Stimulated activated CD8-positive, alpha-beta memory T cell treated with anti-CD3 and anti-CD28 coated beads, Interleukin-2, amount 100 ng/mL, for 1 hour (primary cell): ENCODE measurements at places on chromosomes 4 and X.

DNA sequence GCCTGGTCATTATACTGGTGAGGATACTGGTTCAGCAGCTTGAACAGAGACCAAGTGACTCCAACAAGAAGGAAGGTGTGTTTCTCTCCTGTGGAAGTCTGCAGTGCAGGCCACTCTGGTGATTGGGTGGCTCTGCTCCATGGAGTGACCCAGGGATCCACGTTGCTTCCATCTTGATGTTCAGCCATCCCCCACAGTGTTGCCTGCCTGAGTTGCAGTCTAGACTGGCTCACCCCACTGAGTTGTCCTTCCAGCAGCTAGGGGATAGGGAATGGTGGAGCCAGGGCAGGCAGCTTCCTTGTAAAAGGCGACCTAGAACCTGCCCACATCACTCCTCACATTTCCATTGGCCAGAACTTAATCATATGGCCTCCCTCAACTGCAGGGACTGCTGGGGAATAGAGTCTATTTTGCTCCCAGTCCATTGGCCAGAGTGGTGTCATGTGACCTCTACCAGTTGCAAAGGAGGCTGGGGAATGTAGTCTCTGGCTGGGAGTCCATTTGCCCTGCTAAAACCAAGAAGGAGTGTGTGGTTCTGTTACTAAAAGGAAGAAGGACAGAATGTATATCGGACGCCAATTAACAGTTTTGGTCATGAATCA, 8.0 kb downstream of the MAN2B2 start:
- no peak for DNase-seq

DNA sequence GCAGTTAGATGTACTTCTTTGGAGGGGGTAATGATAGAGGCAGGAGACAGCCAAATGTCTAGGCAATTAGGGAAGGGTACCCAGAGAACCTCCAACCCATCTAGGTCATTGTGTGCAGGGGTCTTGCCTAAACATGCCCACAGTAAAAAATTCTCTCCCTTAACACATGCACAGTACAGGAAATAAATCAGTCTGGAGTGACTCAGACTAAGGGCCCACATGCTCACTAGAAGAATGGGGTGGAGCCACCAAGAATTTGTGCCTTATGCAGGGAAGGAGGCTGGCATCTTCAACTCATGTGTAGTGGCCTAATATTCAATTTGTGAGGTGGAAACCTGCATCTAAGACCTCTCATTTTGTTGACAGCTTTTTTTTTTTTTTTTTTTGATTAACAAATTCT, 945.3 kb upstream of the GRIA3 start:
- no peak for DNase-seq

DNA sequence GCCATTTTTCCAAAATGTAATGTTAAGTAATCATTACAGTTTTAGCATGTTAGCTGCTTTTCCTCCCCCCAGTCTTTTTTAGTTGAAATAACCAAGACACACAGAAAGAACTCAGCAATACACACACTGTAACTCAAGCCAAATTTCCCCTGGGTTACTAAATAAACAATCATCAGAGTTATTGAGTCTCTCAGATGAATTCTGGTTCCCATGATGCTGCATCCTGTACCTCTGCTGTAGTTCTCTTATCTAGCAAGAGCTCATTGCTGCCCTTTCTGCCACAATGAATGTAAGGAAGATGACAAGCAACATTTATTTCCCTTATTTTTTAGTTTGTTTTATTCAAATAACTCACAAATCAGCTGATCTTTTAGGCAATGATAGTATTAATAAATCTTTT, 185.1 kb downstream of the ARHGAP6 start:
- no peak for DNase-seq

GRCh38 chr4:1164444-1164843, 7.9 kb downstream of the SPON2 start:
- no peak for DNase-seq

GRCh38 chr4:142129473-142129872, 493.1 kb downstream of the IL15 start:
- no peak for DNase-seq

DNA sequence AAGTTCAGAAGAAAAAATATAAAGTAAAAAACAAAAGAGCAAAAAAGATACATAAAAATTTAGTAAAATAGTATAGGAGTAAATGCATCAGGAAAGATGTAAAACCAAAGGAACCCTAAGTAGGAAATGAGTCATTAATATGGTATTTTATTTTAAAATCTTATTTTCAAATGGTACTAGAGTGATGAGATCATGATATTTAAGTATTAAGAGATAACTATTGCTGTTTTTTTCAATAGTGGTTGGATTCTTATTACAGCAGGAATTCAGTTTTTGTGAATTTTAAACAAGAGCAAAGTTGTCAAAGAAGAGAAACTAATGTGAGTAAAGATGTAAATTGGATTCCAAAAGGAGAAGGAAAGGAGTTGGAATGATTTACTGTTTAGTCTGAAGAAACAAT, 20.0 kb downstream of the EMCN start:
- no peak for DNase-seq

DNA sequence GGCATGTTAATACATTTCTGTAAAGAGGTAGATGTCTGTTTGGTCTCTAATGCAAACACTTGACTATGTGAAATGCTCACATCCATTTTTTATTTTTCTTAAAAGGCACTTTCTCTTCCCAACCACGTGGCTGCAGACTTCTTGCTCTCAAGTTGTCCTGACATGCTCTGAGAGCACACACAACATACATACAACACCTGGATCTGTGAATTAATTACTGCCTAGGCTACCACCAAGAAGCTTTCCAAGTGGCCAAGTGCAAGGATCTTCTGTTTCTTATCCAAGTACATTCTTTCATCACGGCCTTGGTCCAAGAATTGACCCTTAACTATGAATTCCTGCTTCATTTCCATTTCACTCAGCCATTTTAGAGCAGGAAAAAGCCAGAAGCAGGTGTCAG, 110.8 kb downstream of the SPRY1 start:
- no peak for DNase-seq

GRCh38 chrX:133495464-133496391, 80.4 kb upstream of the GPC4 start:
- no peak for DNase-seq

GRCh38 chrX:24125028-24125612, 24.4 kb upstream of the ZFX start:
- no peak for DNase-seq

DNA sequence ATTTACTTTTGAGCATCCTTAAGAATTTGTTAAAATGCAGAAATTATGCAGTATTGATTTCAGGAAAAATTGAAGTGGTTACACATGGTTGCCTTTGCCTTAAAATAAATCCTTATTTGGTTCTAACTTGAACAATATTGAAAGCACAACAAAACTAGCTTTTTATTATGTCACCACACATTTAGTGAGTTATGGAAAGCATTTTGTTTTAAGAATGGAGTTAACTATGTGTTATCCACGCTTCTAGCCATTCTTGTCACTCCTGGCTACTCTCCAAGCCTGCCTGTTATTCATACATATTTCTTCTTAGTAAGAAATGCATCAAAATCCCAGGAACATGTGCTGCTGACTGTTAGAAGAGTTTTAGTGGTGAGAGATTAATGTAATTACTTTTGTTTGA, 73.9 kb downstream of the FAT4 start:
- no peak for DNase-seq

DNA sequence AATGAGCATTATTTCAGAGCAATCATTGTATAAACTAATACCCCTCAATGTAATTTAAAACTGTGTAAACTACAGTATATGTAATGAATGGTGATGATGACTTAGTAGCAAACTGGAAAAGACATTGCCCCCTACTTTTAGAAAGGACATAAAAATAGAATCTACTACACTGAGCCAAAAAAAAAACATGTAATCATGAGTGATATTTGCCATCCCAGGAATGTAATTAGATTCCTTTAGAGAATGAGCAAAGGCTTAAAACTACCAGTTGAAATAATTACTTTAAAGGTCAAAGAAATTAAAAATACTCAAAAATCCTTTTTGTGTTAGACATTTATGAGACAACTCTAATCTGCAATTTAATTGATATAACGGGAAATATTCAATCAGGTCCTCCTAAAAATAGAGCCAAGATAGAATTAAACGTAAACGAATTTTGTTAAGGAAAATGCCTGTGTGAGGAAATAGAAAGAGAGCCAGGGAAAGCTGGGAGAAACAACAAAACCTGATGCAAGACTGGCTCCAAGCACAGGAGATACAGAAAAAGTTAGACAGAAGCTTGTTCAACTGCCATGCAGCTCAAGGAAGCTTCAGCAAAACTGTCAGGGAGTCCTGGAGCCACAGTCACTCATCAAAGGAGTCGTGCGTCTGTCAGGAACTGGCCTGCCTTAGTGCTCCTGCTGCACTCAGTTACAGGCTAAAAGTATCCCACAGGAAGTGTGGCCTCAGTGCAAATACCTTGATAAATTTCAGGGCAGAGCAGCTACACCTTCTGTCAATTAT, 655.7 kb upstream of the INTU start:
- DNase-seq, result no peak

DNA sequence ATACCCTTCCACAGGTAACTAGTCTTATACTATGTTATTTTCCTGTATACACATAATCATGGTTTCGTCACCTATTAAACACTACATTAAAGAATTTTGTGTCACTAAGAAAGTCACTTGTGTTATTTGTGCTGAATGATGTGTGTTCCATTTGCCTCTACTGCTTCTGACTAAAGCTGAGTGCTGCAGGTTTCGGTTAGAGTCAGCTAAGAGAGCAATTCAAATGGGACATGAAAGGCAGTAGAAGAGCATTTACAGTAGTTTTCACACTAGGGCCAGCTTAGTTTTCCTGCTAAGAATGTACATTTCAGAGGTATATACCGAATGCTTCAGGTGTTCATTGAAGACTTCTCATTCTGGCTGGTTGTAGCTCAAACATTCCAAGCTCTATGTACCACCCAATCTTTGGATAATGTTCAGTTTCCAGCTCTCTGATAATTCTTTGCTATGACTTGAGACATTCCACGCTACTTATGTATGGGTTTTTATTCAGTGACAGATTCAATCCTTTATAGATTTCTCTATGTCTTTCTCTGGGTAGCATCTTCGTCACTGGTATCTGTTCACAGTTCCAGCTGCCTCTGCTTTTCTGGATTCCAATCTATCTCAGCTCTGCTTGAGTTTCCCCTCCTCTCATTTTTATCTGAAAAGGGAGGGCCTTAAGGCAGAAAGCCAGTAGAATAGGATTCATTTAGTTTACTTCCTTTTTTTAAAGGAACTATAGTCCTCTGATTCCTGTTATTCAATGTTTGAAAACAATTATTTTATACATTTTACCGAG, 164.4 kb downstream of the CXXC4 start:
- DNase-seq, result no peak

GRCh38 chr4:102478186-102478585, 23.0 kb upstream of the NFKB1 start:
- DNase-seq, result no peak

GRCh38 chrX:148270499-148270898, 229.9 kb upstream of the AFF2 start:
- no peak for DNase-seq
